ENCODE measurements at places on chromosomes 3 and 15.
A peak's percentile ranks its signal among the peaks of the same experiment; 100 is the strongest.

- DNase-seq: no peak
These were observed 17.3 kb downstream of the GTPBP8 start for GRCh38 chr3:113008117-113008516.

- DNase-seq: peak; percentile 62
These were observed at the start of gene ZNF592 for GRCh38 chr15:84748274-84749110. TSS of gene ZNF592 (plus strand) at chr15:84748592. CDS start at chr15:84782676, 34,084 bp downstream.

- DNase-seq: no peak
These were observed 92.8 kb downstream of the OCA2 start for GRCh38 chr15:28006116-28006905.

DNA sequence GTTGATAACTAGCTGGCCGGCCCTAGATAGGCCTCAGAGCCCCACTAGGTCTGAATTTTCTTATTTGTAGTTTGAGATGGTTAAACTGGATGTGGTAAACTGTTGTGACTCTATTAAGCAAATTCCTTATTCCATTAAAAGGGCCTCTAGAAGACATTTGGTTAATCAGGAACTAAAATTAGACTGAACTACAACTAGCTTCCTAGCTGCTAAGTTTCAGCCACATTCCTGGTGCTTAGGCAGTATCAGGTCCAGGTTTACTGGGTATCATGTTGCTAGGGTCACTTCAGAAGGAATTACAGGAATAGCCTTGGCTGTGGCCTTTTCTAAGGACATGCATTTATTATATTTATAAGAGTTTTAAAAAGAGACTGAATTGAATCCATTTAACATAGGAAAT, 136.3 kb downstream of the PLD1 start:
- DNase-seq: no peak

- no peak for DNase-seq
These were observed 585 bp downstream of the SLCO3A1 start for GRCh38 chr15:91853948-91854638.

- no peak for DNase-seq
These were observed 3.0 kb downstream of the SNTN start for GRCh38 chr3:63655519-63655918.

DNA sequence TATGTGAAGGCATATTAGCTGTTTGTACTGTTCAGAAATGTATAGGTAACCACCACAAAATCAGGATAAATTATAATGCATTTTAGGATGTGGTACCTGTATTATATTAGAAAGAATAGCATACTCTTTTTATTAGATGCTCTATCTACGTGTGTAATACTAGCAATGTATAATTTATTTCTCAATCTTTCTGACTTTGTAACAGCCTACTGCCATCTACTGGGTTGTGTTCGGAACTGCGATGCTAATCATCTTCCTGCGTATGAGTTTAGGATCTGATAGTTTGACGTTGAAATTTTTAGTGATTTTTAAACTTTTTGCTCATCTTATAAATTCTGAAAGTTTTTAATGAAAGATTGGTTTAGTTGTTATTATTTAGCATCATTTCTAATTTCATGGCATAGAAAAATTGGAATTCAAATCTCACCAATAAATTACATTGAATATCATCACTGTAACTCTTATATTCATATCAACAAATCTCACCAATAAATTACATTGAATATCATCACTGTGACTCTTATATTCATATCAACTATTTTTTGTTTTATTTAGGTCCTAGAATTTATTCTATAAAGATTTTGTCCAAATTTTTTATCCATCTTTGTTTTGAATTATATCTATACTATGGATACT, 322.7 kb upstream of the ZNF717 start:
- peak; percentile 44 for DNase-seq

- no peak for DNase-seq
These were observed 45.4 kb downstream of the FOXL2 start for GRCh38 chr3:138901567-138901966.

DNA sequence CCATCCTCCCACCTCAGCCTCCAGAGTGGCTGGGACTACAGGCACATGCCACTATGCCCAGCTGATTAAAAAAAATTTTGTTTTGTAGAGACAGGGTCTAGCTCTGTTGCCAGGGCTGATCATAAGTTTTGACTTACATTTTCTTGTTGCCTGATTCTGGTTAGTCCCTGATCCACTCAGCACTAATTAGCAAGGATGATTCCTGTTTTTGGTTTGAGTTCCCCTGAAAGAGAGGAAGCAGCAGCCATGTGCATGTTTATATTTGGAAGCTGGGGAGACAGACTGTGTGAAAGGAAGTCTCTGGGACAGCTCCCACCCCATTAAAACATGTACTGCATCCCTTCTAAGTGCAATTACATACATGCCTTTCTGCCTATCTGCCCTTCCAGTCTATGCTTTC, 3.6 kb upstream of the NCK1 start:
- DNase-seq: no peak

DNA sequence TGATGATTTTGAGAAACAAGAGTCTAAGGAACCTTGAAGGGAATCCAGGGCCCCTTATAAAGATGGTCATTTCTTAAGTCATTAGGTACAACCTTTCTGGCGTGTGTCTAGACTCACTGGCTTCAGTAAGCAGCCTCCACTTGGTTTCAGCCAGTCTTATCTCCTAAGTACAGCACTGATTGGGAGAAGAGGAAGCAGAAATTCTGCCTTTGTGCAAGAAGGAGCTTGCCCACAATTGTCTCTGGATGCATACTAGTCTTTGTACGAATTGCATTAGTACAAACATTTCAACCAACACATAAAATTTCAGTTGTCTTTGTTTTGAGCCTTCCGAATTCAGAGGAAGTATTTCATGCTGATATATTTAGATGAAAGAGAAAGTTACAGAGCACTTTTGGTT, 139.4 kb downstream of the SLCO3A1 start:
- DNase-seq: no peak

DNA sequence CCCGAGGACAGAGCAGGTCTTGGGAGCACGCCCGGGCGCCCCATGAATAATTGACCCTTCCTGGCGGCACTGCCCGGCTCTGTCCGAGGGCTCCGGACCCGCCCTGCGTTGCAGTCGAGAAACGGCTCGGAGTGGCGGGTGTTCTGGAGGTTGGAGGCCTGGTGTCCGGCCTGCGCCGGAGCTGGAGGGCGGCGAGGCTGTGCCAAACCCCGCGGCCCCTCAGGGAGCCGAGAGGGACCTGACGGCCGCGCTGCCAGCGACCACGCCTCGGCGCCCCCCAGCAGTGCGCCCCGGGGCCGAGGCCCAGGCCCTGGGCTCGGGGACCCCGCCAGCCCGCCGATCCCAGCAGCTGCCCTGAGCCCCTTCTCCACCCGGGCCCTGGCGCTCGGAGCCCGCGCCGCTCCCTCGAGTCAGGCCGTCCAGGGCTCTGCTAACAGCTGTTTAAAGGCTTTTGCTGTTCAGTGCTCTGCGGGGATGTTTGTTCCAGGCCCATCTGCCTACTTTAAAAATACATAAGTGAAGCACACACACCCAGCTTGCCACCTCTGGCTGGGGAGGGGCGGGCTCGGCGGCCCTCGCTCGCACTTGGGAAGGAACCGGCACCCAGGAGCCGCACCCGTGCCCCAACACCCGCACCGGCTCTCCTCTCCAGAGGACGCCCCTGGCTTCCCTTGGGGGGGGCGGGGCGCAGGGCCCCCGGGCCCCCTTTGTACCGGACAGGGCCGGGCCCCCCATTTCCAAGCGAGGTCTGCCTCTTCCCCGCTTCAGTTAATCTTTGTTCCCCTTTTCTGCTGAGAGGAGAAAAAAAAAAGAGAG, 730 bp upstream of the ZNF710 start:
- peak; percentile 29 for DNase-seq

- DNase-seq: no peak
These were observed 11.9 kb upstream of the TMEM115 start for GRCh38 chr3:50371133-50371685.

- DNase-seq: no peak
These were observed 841 bp downstream of the POGLUT1 start for GRCh38 chr3:119469418-119470189.

DNA sequence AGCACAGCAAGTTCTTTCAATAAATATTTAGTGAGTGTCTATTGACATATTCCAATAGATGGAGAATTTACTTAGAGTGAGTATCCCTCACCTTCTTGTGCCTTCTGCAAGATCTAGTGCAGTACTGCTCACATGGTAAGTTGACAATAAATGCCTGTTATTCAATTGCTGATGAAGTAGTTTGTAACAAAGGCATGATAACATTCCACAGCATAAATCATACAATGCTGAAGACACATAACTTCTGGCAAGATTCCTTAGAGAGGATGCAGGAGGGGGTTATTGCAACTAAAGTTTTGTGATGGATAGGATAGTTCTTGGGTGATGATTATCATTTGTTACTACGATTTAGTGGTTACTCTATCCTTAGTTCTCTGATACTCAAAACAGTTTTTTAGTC, 112.2 kb upstream of the RBMS3 start:
- DNase-seq: no peak

GRCh38 chr3:13770170-13771169, 109.4 kb downstream of the WNT7A start:
- DNase-seq: peak; percentile 19

GRCh38 chr3:36444909-36445308, 64.6 kb downstream of the STAC start:
- DNase-seq: no peak

- DNase-seq: no peak
These were observed 76.1 kb downstream of the ISG20 start for GRCh38 chr15:88714782-88715372.

GRCh38 chr15:41906608-41907007, 12.8 kb upstream of the SPTBN5 start:
- DNase-seq: no peak

DNA sequence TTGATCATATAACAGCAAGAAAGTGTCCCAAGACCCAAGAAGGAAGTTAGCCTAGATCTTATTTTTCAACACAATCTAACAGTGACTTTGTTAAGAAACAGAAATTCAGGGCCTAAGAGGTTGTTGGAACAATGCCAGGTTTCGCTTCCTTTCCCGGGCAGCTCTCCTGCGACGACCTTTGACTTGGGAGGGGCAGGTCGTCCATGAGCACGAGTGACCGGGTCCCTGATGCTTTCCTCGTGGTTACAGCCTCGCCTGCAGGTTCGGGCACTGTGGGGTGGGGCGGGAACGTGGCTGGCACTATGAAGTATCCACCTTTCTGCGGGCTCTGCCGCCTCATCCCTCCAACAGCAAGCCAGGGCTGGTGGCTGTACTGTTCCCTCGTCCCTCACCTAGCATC, 90.1 kb upstream of the RGMA start:
- no peak for DNase-seq

DNA sequence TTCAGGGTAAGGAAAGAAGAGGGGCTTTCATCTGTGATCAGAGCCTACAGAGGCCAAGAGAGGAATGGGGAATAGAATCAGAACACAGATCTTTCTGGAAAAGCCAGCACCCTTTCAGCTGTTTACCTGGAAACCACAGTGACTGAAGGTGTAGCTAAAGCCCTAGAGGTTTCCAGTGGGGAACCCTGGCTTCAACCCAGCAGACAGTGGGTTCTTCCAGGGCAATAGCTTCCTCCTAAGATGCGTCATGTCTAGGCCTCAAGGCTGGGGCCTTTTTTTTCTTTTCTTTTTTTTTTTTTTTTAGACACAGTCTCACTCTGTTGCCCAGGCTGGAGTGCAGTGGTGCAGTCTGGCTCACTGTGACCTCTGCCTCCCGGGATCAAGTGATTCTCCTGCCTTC, 3.1 kb upstream of the CPNE9 start:
- no peak for DNase-seq

DNA sequence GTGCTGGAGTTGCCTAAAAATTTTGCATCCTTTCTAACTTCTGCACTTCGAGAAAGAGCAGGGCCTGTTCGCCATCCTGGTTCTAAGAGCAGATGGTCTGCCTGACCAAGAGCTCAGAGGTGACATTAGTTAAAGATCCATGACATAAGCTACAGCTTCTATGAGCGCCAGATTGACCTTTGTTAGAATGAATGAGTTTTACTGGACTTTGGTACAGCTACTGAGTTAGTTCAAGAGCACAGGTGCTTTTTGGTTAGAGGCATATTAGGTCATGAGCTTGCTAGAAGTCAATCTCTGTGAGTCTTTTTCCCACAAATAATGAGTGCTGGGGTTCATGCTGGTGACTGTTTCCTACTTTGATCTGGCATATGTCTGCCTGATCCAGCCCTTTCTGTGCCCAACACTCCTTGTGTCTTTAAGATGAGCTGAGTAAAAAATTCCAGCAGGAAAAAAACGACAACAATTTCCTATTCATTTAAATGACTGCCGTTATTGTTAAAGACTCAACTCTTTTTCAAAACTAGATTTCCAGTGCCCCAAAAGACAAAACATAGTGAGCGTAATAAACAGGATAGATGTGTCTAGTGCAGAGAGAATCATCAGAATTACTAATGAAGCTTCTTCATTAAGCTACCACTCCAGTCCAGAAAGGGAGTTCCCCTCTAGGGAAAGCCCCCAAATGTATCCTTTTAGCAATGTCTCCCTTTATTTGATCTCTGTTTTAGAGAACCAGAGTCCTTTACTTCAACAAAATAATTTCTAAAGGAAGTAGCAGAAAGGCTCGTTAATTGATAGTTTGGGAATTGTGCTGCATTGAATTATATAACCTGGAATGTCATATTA, 152.9 kb downstream of the SLCO3A1 start:
- DNase-seq: no peak

DNA sequence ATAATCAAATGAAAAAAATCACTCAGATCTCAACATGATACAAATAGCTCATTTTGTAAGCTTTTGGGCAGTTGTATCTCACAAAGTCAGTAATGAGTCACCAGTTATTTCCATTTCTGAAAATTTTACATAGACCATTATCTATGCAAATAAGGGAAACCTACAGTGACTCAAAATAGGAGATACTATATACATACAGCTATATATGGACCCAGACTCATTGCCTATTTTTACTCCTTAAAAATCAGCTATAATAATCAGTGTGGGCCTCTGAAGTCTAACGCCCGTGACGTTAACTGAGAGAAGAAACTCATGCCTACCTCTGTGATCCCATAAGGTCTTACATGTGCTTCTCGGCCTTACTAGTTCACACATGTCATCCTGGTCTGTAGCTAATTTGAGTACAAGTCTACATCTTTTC, 31.6 kb downstream of the LRIG1 start:
- DNase-seq: no peak

DNA sequence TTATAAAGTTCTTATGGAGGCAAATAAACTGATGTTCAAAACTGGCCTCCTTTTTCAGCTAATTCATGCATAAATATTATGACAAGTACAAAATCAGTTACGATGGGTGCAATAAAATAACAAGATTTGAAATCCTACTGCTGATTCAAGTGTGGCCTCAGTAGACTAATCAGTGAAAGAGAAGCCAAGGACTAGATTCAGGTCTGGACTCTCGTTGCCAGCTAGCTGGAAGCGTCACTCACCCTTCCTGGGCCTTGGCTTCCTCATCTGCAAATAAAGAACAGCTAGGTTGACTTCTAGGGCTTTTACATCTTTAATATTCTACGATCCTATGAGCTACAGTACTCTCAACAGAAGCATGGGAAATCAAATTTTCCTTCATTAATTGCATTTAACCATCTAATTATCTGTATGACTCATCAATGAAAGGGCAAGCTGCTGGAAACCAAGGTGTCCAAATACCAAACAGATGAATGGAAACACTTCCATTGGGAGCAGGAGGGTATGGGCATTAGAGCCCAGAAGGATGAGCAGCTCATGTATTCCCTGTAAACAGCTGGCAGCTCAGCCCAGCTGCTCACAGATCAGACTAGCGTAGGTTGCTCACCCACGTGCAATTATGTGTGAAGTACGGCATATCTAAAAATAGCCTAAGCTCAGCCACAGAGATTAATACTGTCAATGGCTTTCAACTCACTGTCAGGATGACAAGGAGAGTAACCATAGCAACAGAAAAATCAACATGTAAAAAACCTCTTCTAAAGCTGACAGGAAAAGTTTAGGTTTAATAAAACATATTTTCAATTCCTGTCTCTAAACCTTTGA, 294.8 kb downstream of the PLCL2 start:
- no peak for DNase-seq

Measured in T47D (cell line).